KBM-7 (cell line): ENCODE measurements at places on chromosomes 4 and X.

DNA sequence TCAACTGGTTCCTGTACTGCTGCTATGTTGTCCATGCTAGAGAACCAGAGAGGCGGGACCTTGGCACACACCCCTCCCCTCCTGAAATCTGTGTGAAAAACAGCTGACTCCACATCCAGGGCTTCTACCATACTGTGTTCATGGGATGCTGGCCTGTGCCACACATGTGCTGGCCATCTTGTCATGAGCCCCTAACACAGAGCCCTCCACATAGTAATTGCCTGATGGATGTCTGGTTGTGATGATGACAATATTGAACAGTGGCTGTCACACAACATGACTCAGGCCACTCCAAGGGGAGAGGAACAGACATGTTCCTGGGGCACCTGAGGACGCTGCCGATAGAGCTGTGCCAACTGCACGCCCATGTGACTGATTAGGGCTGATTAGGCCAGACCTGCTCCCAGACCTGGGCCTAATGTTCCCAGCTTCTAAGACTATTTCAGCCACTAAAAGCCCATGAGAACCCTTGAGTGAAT is 13.1 kb downstream of the SLC25A5 start:
- no peak for DNase-seq

DNA sequence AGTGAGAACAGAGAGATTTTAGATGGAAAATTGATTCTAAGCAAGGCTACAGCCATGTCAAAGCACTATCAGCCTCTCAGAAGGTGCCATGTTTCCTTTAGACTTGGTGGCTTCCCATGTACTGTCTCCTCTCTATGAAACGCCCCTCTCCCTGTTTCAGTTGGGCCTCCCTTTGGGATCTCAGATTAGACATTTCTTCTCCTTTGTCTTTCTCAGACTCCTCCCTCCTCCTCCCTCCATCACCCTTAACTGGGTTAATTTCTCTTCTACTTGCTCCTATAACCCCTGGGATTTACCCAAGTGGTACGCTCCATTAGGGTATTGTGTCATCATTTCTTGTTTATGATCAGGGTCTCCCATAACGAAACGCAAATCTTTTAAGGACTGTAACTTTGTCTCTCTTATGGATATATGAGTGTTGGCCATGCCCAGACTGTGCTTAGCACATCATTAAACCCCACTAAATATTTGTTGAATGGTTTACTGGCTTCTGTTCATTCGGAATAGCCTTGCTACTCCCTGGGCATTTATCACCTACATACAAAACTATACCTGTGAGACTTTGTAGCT is 106.8 kb downstream of the FAM9B start:
- no peak for DNase-seq

- DNase-seq = peak; percentile 32
These were observed 29.4 kb upstream of the KIAA0232 start for GRCh38 chr4:6753103-6753560.

DNA sequence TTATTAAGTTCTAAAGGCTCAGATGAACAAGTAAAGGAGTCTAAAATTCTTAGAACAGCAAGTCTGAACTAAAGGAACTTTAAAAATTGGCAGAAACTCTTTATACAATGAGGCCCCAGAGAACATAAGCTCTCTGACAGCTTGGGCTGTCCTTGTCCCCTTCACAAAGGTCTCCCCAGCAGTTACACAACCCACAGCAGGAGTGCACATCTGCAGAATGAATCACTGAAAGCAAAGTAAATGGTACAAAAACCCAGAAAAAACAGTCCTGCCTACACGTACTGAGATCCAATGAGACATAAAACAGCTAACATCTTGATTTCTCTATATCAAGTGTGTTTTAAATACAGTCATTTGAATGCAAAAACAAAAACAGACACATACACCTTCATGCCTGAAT is 18.7 kb downstream of the RBBP7 start:
- no peak for DNase-seq

GRCh38 chrX:125742811-125743210 is 423.1 kb downstream of the TEX13C start:
- DNase-seq = no peak

GRCh38 chrX:13257223-13258051 is 62.4 kb downstream of the ATXN3L start:
- no peak for DNase-seq

DNA sequence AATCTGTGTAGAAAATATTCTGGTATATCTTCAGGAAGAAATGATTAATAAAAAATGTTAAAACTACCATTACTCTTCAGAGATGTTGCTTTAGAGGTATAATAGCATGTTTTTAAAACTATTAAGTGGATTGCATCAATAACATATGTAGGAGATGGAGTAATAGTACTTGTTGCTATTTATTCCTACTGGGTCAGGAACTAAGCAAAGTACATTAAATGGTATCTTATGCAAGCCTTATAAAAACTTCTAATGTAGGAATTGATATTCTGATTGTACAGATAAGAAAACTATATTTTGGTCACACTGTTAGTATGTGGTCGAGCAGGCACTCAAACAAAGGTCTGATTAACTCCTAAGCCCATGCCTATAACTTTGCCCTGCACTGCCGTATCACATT is 31.4 kb upstream of the PDLIM5 start:
- DNase-seq = no peak

- no peak for DNase-seq
These were observed 124.5 kb downstream of the DMD start for GRCh38 chrX:33086886-33087285.

GRCh38 chr4:6689506-6689960 is 4.1 kb upstream of the S100P start:
- no peak for DNase-seq

GRCh38 chr4:121217351-121217750 is 53.2 kb upstream of the TNIP3 start:
- no peak for DNase-seq

GRCh38 chrX:31420302-31420701 is 348.5 kb upstream of the FTHL17 start:
- no peak for DNase-seq

GRCh38 chr4:119261986-119262385 is 49.5 kb downstream of the USP53 start:
- no peak for DNase-seq

DNA sequence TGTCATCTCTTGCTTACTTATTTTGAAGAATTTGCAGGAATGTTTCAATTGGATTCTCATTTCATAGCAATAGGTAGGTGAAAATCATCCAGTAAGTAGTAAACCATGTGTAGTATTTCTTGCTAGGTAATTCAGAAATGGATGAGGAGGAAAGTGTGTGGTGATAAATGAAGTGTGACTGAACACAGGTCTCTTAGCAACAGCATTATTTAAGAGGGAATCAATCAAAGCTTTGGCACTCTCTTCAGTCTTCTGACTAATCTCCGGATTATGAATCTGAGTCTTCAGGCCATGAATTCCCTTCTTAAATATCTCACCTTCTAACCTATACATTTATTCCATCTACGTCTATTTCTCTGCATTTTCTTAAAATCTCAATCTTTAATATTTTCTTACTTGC is 55.8 kb upstream of the ARHGAP24 start:
- no peak for DNase-seq

- no peak for DNase-seq
These were observed 25.3 kb upstream of the NWD2 start for GRCh38 chr4:37219242-37219641.

DNA sequence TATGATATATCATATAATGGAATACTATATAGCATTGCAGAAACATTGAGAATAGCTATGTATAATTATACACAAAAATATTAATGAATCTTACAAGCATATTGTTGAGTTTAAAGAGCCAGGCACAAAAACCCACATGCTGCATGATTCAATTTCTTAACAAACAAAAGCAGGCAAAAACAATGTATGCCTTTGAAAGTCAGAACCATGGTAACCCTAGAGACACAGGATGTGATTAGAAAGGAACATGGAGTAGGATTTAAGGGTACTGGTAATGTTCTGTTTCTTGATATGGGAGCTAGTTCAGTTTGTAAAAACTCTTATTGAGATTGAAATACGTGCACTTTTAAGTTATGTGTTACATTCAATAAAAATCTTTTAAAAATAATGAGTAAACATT is 21.5 kb downstream of the CXCL8 start:
- no peak for DNase-seq

DNA sequence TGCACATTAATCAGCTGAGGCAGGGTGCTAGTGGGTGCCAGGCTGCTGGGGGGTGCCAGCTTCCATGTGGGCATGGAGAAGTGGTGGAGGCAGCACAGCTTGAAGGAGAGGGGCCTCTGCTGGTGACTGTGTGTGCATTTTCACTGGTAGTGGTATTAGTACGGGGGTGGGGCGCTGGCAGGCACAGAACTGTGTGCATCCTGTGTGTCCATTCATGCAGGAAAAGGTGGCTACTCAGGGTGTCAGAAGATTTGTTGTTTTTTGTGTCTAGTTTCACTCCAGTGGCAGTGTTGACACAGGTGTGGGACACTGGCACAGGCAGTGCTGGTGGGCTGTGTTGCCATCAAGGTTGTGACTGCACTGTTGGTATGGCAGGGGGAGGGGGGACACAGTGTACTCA is 1303.6 kb downstream of the FAM133A start:
- DNase-seq = no peak

GRCh38 chr4:138832563-138832962 is 183.0 kb upstream of the NOCT start:
- DNase-seq = no peak

DNA sequence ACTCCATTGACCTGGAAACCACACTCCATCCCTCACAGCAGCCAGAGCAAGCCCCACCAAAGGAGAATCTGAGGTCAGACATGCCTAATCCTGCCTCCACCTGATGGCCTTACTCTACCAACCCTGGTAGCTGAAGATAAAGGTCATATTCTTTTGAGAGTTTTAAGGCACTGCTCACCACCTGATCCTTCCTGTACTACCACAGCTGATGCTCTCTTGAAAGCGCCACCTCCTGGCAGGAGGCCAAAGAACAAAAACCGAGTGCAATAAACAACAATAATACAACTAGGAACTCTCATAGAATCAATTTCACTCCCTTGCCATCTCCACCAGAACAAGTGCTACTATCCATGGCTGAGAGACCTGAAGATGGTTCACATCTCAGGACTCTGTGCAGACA is 301.6 kb downstream of the NAF1 start:
- peak; percentile 3 for DNase-seq

DNA sequence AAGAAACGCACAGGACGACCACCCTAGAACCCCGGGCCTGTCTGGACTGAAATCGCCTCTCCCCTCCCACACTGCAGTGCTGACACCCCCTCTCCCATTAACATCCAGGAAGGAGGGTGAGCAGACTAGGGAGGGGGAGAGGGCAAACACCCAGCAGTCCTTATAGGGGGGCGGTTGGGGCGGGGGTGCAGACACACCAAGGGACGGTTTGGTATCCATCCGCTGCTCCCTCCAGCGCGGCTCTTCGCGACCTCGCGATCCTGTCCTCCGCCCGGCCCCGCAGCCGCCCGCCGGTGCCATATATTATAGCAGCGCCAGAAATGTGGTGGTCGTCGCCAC is 411 bp upstream of the GPRASP1 start:
- no peak for DNase-seq

- DNase-seq = no peak
These were observed 25.7 kb downstream of the NKX1-1 start for GRCh38 chr4:1380368-1381151.

- no peak for DNase-seq
These were observed 938.3 kb downstream of the RAB28 start for GRCh38 chr4:12545812-12546211.

- no peak for DNase-seq
These were observed 30.3 kb upstream of the NAF1 start for GRCh38 chr4:163196926-163197480.

- peak; percentile 32 for DNase-seq
These were observed 2.2 kb upstream of the ACSL4 start for GRCh38 chrX:109735202-109735744.

DNA sequence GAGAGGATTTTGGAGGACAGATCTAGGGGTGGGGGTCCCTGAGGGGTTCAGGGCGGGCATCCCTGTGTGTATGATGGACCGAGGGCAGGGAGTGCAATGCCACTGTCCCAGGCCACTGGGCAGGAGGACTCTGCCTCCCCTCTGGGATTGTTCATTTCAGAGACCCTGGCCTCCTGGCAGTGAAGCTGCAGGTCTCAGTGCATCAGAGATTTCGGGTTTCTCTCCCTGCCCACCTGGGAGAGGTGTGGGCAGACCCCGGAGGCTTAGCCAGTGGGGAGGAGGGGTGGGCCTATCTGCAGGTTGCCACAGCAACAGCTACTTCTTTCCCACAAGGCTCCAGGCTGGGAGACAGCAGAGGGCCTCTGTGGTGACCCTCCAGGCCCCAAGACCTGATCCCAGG is 80.1 kb upstream of the LRPAP1 start:
- no peak for DNase-seq
